Right renal cortex interstitium (tissue), 3 donors: ENCODE measurements at places on chromosomes 2 and 18.

GRCh38 chr2:204293884-204294747 lies 251.2 kb upstream of the PARD3B start:
- DNase-seq: no peak

DNA sequence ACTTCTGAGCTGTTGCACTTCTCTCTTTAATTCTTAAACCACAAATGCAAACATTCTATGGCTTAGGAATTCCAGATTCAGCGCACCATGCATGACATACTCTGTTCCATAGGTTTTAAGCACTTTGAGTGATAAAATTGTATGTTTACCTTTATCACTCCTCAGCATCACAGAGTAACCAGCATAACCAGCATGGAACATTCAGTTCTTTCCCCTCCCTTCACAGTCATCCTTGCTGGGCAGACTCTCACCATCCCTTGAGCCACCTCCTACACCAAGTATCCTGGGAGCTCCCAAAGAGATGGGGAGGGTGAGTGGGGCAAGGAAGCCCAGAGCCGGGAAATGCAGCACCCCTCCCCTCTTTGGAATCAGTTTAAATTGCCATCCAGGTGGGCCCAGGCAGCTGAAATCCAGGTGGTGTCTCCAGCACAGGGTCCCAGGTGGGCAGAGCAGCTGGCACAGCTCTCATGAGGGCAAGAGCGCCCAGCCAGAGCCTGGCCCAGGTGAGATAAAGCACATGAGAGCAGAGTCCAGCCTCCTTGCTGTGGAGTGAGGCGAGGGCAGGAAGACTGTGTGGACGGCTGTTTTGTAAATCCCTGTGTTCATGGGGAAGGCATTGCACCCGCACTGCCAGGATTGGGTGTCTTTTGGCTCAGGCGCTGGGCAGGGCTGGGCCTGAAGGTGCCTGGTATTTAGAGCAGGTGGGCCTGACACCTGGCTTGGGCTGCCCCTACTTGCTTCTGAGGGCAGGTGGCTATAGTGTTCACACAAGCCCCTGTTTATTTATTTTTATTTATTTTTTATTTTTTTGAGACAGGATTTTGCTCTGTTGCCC lies 36.8 kb downstream of the LAMA3 start:
- no peak for DNase-seq

DNA sequence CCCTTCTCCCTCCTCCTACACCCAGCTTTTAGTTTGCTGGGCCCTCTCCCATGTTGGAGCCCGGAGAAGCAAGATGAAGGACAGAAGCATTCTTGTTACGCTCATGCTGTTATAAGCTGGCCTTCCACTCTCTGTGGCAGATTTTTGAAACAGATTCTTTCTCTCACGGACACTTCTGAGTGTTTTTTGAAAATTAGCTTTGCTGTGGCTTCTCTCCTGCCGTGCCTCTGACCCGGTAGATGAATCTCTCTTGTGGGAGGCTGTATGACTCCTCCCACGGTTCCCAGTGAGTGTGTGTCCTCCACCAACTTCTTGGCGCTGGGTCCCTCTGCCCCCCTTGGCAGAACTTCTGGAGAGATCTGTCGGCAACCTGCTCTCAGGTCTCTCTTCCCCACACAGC lies 269.3 kb upstream of the MYT1L start:
- no peak for DNase-seq

DNA sequence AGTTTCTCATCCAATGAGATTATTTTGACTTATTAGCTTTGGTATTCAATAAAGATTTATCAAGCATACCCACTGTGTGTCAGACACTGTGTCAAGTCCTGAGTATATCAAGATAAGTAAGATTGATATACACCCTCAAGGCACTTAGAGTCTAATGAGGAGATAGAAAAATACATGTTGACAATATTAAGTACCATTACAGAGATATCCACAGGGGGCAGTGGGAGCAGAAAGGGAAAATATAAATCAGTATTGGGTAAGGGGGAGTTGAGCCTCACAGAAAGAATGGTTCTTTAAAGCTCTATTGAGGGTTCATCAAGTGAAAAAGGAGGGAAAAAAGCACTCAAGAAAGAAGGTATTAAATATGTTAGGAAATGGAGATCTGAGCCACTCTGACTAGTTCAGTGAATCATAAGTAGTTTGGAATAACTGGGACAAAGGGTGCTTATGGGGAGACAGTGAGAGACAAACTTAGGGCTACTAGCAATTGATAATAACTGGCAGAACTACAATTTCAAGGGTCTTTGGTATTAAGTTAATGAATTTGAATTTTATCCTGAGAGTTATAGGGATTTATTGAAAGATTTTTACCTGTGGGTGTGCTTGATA lies 45.5 kb upstream of the SLC8A1 start:
- DNase-seq: no peak

DNA sequence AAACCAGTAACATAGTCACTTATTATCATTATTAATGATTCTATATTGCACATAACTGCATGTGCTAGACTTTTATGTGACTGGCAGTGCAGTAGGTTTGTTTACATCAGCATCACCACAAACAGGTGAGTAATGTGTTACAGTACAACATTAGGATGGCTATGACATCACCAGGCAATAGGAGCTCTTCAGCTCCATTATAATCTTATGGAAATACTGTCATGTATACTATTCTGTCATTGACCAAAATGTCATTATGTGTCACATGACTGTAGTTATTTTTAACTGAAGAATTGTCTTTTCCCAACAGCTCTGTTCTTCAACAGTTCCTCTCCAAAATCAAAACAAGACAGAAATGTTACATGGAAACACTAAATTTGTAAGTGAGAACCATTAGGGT lies 96.3 kb downstream of the C18orf54 start:
- DNase-seq: no peak

DNA sequence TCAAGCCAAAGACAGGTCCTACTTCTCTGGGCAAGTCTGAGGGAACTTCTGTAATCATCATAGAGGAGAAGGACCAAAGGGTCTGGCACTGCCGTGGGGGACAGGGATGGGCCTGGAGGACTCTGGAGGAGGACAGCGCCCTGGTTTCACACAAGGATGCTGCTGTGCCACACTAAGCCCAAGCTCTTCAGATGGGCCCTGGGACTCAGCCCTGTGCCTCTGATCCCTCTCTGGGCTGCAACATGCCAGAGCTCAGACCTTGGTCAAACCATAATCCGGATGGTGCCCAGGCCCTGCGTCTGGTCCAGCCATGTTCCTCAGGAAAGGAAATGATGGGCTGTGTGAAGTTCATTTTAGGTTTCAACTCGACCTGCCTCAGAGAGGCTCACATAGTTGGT lies 222.0 kb upstream of the COPS8 start:
- no peak for DNase-seq

DNA sequence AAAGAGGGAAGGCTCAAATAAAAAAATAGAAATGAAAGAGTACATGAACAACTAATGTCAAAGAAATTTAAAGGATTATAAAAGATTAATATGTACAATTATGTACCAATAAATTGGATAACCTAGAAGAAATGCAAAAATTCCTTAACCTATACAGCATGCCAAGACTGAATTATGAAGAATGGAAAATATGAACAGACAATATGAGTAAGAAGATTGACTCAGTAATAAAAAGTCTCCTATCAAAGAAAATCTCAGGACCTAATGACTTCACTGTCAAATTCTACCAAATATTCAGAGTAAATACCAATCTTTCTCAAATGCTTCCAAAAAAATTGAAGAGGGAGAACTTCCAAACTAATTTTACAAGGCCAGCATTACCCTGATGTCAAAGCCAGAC lies 120.2 kb upstream of the SPOPL start:
- DNase-seq: no peak

- DNase-seq: no peak
Measured at GRCh38 chr2:142952793-142953494, 75.5 kb downstream of the KYNU start.

DNA sequence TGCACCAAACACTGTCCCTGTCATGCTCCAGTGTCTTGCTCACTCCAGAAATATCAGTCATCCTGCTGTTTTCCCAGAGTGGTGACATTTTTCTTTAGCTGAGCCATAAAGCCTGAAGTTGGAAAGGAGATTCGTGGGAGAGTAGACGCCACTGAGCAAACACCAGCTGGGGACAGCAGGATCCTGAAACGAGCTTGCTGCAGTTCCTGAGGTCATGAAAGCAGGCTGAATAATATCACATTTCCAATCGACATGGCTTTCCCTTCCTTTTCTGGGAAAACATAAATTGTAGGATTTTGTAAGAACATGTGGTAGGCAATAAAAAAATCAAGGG lies 276.4 kb downstream of the CDCA7 start:
- DNase-seq: peak; percentile 70

GRCh38 chr18:49352321-49352720 lies 108.1 kb downstream of the DYM start:
- no peak for DNase-seq

DNA sequence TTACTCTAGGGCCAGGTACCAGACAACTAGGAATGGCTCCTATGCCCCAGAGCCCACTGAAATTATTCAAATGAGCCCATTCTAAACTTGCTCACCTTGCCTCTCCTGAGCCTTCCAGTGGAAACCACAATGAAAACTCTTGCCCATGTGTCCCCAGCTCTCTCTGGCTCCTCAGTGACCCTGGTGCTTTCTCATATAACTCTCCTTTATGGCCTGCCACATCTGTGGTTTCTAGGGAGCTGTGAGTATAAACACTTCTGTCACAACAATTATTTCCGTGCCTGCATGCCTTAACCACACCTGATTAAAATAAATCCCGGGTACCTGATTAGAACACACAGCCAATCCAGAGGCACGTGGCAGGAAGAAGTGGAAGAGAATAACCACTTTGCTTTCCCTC lies 333.0 kb upstream of the SPRED2 start:
- peak; percentile 19 for DNase-seq

- no peak for DNase-seq
Measured at GRCh38 chr2:172048508-172049503, 36.5 kb upstream of the DLX1 start.

- no peak for DNase-seq
Measured at GRCh38 chr2:161425728-161426454, 9.8 kb downstream of the TBR1 start.

DNA sequence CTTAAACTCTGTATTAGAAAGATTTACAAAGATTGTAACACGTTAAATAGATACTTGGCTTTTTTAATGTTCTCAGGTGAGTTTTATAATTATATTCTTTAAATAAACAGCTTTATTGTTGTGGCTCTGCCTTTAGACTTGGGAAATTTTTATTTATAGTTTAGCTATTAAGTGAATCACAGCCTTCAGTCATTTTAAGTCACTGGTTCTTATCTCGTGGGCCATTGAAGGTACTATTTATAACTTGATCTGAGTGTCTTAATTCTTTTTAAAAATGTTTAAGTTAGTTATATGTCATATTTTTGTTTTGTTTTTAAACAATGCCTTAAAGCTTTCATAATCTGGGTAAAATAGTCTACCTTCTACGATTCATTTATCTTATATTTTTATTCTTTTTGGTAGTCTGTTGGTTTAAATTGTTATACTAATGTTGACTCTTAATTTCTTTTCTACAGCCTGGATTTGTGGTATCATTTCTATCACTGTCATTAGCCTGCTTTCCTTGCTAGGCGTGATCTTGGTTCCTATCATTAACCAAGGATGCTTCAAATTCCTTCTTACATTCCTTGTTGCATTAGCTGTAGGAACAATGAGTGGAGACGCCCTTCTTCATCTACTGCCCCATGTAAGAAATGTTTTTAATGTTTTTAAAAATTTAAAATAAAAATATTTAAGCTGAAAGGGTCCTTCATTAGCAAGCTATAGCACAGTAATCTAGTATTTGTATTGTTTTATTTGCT lies 49.3 kb downstream of the SLC39A10 start:
- no peak for DNase-seq

DNA sequence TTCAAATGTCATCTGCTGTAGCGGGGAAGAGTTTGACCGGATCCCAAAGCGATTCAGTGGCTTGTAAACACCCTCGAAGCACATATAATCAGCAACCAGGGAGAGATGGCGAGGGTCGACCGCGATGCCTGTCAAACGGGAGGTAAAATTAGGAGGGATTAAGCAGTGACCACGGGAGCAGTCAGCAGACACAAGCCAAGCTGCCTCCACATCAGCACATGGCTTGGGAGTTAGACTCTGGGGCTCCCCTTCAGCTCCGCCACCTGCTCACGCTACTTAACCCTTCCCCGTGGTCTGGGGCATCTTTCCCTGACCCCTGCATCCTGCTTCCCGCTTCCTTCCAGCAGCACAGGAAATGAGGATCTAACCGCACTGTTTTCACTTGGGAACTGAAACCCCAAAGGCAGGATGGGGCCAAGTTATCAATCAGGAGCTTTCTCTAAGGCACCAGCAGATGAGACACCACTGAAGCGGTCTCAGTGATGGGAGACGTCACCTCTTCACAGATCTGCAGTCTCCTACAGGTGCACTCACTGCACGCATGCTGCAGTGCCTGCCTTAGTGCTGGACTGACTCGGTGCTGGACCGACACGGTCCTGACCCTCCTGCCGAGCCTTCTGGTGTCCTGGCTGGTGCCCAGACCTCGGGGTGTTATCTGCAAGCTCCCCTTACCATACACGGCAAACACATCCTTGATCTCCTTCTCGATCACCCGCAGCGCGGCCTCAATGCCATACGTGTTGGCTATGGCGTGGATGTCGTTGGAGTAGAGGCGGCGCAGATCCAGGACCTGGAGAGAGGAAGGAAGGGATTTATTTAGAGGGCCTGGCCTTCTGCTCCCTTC lies 77.5 kb downstream of the POLR1A start:
- no peak for DNase-seq

DNA sequence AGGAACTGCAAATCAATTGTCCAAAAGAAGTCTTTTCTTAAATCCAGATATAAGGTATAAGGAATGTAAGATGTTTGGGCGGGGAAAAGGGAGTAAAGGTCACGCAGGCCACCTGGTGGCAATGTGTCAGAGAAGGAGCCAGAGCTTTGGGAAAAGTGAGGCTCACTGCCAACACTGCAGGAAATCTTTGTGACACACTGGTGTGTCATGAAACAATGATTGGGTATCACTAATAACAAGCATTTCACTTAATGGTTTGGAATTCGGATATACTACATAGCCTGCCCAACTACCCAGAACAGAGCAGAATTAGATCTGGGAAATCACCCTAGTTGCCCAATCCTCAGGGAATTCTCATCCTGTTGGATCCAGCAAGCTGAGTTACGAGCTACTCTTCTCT lies 61.0 kb downstream of the RBMS1 start:
- DNase-seq: no peak

DNA sequence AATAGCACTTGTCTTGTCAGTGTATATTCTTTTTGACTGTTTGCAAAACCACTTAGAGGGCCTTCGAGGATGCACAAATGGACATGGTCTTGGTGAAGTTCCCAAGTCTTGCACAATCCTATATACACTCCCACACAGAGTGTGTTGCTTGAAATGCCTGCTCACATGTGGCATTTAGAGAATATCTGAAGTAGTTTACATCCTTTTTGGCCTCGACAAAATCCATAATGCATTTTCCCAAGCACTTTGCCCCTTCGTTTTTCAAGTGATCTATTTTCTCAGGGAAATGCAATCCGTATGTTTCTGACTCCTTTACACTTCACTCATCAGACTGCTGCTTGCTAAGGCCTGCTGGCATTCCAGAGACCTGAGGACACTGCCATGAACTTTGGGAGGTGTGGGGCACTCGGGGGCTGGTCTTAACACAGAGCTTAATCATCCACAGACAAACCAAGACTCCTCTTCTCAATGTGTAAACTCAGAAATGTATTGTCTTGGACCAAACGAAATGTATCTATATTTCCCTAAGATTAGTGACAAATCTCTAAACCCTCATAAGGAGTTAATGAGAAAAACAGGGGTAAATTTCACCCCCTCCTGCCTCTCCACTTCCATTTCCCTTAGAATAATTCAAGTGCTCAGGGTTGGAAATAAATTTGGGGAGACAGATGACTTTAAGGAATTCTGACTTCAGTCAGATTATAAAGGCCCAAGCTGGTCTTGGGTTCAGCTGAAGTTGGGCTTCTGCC lies 219.3 kb upstream of the APCDD1 start:
- no peak for DNase-seq
